ENCODE measurements at places on chromosomes 7 and 10.

- no peak for DNase-seq
Observed at GRCh38 chr10:63702092-63702491, 180.9 kb downstream of the REEP3 start.

GRCh38 chr7:43792471-43793150 is 34.1 kb downstream of the BLVRA start:
- DNase-seq: no peak

- DNase-seq: no peak
Observed at GRCh38 chr7:29457565-29458011, 106.0 kb upstream of the PRR15 start.

GRCh38 chr10:13450069-13450468 is 78.7 kb downstream of the BEND7 start:
- no peak for DNase-seq

DNA sequence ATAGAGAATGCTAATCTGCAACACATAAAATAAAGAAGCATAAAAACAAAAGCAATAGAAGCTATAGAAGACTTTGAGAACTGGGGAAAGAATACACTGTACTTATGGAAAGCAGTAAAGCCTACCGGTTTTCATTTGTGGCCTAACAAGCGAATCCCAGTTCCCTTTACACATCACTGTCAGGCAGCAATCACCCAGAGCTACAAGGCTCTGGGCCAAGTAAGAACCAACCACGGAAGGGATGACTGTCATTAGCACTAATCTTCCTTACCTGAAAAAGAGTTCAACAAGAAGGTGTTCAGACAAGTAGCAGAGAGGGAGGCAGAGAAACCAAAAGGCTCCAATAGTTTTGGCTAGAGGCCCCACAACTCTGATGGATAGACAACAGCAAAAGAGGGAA is 15.0 kb downstream of the CCDC6 start:
- DNase-seq: no peak

- DNase-seq: no peak
Observed at GRCh38 chr7:6238309-6238925, 34.0 kb downstream of the CYTH3 start.

DNA sequence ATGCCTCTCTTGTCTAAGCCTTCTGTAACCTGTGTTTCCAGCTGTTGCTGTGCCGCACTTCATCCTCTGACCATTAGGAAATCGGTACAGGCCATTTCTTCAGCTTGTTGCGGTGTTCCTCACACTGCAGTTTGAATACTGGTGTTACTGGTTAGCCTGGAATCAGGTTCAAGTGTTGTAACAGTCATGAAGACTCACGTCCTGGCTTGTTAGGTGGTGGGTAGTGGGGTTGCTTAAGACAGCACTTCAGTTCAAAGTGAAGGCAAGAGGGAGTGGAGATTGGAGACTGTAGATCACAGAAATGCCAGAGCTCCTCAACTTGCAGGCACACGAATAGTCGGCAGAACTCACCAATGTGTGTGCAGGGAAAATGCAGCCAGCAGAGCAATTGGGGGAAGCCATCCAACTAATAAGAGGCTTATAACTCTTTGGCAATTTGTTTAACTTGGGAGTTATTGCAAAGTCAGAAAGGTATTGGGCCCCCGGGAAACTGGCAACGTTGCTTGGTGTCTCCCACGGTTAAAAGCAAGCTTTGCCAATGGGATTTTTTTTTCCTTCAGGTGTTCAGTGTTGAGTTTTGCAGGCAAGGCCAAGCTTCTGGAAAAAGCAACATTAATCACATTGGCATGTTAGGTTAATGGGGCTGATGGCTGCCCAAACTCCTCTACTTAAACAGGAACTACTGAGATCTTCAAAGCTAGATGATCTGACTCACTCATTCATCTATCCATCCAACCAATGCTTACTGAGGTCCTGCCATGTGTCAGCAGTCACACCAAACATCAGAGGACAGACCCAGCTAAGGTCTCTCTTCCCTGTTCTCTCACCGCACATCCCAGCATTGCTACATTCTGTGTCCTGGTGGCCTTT is 380.9 kb downstream of the GATA3 start:
- no peak for DNase-seq

- no peak for DNase-seq
Observed at GRCh38 chr7:24356718-24357386, 72.9 kb downstream of the NPY start.

DNA sequence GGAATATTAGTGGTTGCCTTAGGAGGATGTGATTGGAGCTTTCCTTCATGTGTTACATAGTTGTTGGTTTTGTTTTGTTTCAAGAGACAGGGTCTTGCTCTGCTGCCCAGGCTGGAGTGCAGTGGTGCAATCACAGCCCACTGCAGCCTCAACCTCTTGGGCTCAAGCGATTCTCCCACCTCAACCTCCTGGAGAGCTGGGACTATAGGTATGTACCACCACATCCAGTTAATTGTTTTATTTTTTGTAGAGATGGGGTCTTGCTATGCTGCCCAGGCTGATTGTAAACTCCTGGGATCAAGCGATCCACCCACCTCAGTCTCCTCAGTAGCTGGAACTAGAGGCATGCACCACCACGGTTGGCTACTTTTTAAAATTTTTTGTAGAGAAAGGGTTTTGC is 86.1 kb downstream of the RABGEF1 start:
- DNase-seq: no peak

GRCh38 chr7:24715661-24716479 is 41.4 kb downstream of the GSDME start:
- no peak for DNase-seq

DNA sequence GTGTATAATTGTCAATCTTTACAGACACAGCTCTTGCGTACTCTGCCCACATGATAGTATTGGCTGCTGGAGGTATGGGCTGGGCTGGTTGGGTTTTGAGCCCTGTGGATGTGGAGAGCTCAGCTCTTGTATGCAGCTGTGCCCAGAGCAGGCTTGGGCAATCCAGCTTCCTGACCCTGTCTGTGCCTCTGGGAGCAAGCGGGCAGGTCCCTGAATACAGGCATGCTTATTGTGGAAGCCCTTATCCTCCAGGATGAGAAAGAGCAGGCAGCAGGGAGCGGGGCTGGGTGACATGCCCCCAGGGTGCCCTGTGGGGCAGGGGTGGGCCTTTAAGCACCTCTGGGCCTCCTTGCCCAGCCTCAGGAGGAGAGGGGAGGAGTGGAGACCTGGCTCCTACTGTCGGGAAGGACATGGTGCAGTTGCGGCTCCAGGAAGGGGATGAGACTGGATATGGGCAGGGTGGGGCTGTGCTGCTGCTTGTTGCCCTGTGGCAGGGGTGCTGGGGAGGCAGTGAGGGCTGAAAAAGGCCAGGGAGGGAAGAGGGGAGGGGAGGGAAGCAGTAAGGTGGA is 32.7 kb upstream of the SH2D4B start:
- DNase-seq: no peak

DNA sequence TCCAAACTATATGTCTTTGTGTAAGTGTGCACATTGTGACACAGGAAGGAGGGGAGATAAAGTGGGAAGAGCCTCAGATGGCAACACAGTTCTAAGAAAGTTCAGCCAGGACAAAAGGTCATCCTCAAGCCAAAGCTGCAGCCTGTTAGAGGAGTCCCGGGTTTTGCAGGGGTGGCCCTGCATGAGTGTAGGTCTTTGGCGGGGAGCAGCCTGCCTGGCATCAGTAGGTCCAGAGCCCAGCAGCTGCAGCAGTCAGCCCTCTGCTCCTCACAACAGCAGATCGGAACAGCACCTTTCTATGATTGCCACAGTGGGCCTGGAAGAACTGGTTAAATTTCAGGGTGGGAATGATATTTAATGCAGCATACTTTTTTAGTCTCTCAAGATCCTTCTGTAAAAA is 13.5 kb upstream of the VDAC2 start:
- no peak for DNase-seq

- DNase-seq: no peak
Observed at GRCh38 chr10:122087436-122087835, 98.5 kb downstream of the TACC2 start.

GRCh38 chr10:93422118-93422517 is 60.0 kb downstream of the MYOF start:
- no peak for DNase-seq

GRCh38 chr10:99673492-99673891 is 14.2 kb downstream of the ENTPD7 start:
- DNase-seq: no peak

GRCh38 chr10:29736366-29737073 is 101.7 kb upstream of the SVIL start:
- DNase-seq: no peak

DNA sequence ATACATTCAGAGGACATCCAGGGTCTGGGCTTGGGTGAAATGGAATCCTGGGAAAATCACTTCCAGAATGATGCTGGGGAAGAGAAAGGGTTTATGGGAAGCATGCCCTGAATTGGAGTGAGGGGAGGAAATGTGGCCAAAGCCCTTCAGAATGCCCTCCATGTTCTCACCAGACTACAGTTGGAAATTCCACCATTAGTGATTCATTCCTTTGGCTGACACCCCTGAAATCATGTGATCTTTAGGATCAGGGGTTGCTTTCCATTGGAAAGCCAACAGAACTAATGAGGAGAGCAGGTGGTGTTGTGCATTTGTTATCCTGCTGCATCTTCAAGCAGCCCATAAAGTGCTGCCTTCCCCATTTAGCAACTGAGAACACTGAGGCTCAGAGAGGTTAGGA is 20.8 kb upstream of the RADIL start:
- no peak for DNase-seq

- no peak for DNase-seq
Observed at GRCh38 chr7:106175507-106175906, 63.4 kb upstream of the SYPL1 start.

DNA sequence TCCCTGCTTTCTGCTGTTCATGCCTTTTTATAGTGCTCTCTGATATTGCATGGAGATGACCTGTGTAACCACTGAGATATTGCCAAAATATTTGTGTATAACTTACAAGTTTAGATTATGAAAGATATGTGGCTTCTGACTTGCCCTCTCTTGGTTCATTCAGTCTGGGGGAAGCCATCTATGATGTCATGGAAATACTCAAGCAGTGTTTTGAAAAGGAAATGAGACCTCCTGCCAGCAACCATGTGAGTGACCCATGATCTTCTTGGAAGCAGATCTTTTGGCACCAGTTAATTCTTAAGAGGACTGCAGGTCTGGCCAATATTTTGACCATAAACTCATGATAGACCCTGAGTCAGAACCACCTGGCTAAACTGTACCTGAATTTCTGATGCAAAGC is 183.0 kb downstream of the THSD7A start:
- no peak for DNase-seq

DNA sequence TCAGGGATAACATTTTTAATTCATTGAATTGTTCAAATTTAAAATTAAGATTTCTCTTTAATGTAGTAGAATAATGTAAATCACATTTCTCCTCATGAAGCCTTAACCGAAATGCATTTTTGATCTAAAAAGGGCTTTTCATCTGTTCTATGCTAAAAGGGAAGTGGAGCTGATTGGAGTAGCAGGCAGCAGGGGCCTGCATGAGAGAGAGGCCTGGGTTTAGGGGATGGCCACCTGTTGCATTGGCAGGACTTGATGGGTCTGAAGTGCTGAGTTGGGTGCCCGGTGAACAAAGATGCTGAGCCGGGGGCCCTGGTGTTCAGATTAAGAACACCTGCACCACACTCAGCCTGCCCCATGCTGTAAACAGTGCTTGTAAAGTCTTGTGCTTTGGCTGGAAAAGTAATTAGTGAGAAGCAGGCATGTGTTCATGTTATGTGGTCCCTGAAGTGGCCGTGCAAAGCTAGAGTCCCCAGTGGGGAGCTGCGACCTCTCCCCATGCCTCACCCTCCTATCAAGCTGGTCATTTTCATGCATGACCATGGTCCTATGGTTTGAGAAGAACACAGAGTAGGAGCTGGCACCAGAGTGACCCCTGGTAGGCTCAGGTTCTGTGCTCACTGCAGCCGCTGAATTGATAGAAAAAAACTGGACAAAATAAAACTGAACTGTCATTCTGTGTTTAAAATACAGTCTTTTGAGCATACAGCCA is 124.3 kb downstream of the ADCY1 start:
- no peak for DNase-seq

- DNase-seq: no peak
Observed at GRCh38 chr7:98265841-98266271, 13.8 kb upstream of the TECPR1 start.

GRCh38 chr7:97017192-97018125 is 7.2 kb downstream of the DLX5 start:
- no peak for DNase-seq

GRCh38 chr10:119755446-119755845 is 29.6 kb downstream of the INPP5F start:
- no peak for DNase-seq

- no peak for DNase-seq
Observed at GRCh38 chr10:26217396-26218086, 967 bp downstream of the GAD2 start.

GRCh38 chr10:110376767-110377160 is 72.0 kb upstream of the SMNDC1 start:
- DNase-seq: no peak

GRCh38 chr10:97278491-97278989 is 13.9 kb downstream of the ARHGAP19 start:
- DNase-seq: no peak

- no peak for DNase-seq
Observed at GRCh38 chr7:154684666-154685563, 318.0 kb downstream of the PAXIP1 start.

GRCh38 chr10:21888959-21889358 is 114.6 kb downstream of the DNAJC1 start:
- DNase-seq: no peak

GRCh38 chr7:106357675-106358074 is 72.9 kb upstream of the NAMPT start:
- DNase-seq: no peak

GRCh38 chr7:16586081-16586874 is 59.3 kb downstream of the ANKMY2 start:
- DNase-seq: no peak

- no peak for DNase-seq
Observed at GRCh38 chr10:96998329-96998888, 166.3 kb downstream of the LCOR start.

DNA sequence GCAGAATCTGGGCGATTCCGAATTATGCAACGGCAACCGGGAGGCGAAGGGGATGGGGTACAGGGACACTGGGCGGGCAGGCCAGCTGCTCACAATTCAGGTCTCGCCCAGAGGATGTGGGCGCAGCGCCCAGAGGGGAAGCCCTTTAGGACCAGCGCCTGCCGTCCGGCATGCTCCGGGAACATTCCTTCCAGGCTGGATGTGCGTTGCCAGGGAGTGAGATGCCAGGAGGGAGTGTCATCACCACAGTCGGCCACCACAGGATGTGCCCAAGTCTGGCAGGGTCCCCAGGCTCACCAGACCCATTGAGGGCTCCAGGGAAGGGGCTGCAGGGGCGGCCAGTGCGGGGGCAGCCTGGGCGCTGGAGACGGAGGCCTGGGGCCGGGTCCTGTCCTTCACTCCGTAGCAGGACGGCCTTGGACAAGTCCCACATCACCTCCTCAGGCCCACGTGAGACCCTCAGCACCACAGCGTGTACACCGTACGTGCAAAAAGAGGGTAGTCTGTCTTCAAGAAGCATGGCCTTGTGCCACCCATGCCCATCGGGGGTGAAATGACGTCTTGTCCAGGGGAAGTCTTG is 63.9 kb downstream of the FOXL3 start:
- DNase-seq: no peak

Measured in stimulated activated CD8-positive, alpha-beta memory T cell treated with anti-CD3 and anti-CD28 coated beads, Interleukin-2, amount 100 ng/mL, for 1 hour (primary cell).